ENCODE measurements at places on chromosomes 1 and 21.

- DNase-seq = no peak
These were observed 62.1 kb downstream of the SNX7 start for GRCh38 chr1:98723574-98723973.

GRCh38 chr1:147834181-147834580, 68.4 kb upstream of the GJA8 start:
- no peak for DNase-seq

GRCh38 chr1:211484755-211485479, 7.0 kb downstream of the RD3 start:
- DNase-seq = no peak

DNA sequence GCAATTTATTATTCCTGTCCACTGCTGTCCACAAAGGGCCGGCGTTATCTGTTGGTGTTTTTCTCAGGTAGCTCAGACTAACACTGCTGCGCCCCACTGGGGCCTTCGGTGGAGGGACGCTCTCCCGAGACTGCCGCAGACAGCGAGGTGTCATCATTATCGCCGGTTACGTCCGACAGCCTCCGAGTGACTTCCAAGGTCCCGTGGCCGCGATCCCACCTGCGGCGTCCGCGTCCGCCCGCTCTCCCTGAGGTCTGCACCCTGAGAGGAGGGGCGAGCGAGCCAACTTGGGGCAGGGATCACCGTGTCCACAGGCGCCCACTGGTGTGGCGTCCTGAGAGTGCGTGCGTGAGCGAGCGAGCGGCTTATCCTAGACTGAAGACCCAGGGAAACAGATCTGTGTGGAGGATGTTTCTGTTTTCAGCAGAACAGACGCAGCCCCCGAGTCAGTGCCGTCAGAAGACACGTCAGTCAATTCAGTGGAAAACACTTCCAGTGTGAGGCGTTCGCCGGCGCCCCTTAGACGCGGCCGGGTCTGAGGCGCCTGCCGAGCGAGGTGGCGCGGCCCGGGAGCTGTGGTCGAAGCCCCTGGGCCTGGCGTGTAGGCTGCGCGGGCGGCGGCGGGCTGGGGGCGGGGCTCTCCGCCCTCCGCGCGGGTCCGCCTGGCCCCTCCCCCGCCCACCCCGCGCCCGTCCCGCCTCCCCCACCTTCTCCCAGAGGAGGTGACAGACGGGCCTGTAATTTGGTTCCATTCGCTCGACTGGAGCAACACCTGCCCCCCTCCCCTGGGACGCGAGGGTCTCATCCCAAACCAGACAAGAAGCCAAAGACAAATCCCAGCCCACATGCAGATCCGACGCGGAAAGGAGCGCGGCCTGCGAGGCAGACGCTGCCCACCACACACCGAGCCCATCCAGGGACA, 12.6 kb downstream of the NHLH2 start:
- no peak for DNase-seq

- no peak for DNase-seq
These were observed 83.4 kb downstream of the MAB21L3 start for GRCh38 chr1:116194568-116194967.

- DNase-seq = no peak
These were observed 15.9 kb downstream of the TNFRSF25 start for GRCh38 chr1:6450005-6450450.

- no peak for DNase-seq
These were observed 8.3 kb downstream of the AHCTF1 start for GRCh38 chr1:246923482-246923881.

GRCh38 chr1:201126832-201127754, at the start of gene ASCL5:
Gene ASCL5 (minus strand): TSS chr1:201127184. CDS start chr1:201115372, 11,812 bp downstream.
- no peak for DNase-seq

DNA sequence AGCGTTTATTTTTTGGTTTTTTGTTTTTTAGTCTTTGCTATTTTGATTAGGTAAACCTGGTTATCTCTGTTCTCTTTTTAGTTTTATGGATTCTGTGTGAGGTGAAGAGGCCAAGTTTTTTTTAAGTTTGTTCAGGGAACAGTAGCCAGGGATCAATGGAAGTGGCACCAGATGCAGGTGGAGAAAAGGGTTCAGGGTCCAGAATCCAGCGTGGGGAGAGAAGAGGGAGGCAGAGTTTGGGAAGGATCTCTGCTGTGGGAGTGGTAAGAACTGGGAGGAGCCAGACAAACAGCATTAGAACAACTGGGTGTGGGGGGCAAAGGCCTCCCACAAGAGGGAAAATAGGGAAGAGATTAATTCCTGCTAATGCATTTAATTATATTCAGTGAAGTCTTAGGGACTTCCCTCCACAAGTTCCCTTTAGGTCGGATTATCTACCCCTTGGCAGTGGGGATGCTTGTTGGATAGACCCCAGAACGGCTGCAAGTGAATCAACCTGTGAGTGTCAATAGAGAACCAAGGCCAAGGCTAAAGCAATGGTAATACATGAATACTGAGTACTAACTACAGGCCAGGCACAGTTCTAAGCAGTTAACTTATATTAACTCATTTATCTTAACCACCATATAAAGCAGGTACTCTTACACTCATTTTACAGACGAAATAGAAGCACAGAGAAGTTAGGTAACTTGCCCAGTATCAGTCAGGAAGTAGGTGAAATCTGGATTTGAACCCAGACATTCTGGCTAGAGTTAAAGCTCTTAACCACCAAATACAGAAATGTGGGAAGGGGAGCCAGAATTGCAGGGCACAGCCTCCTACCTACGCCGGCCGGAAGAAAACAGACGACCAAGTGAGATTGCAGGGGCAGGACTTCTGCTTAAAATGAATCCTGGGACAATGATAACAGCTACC, 498 bp downstream of the GNAT2 start:
- DNase-seq = no peak

DNA sequence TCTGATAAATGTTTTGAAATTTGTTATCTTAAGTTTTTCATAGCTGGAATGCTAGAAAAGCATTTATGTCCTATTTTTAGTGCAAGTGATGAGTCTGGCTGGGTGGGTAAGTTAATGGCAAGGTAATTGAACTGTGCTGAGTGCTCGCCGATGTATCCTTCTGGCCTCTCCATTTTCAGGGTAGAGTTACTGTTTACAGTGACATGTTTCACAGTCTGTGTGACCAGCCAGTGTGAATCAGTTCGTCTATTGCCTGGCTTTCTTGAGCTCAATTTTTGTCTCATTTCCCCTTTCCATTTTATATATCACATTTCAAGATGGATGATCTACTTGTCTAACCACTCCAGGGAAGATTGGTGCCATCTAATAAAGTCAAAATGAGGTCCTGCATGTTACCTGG, 44.1 kb downstream of the ITSN1 start:
- no peak for DNase-seq

DNA sequence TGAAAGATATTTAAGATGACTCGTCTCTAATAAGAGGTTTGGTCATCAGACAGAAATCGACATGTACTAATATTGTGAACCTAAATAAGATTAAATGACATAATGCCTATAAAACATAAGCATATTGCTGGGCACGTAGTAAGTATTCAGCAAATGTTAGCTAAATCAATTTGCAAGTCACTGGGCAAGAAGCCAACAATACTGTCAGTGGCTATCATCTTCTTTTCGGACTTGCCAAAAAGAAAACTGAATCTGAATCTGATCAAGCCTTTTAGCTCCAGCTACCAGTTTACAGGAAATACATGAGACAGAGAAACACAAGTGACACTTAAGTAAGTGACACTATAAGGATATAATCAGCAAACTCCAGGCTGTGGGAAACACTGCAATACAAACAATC, 46.0 kb downstream of the RPL5 start:
- no peak for DNase-seq

- no peak for DNase-seq
These were observed 7.0 kb downstream of the OLFML2B start for GRCh38 chr1:162016631-162017030.

- peak; percentile 22 for DNase-seq
These were observed 3.1 kb downstream of the C1orf162 start for GRCh38 chr1:111476761-111477309.

DNA sequence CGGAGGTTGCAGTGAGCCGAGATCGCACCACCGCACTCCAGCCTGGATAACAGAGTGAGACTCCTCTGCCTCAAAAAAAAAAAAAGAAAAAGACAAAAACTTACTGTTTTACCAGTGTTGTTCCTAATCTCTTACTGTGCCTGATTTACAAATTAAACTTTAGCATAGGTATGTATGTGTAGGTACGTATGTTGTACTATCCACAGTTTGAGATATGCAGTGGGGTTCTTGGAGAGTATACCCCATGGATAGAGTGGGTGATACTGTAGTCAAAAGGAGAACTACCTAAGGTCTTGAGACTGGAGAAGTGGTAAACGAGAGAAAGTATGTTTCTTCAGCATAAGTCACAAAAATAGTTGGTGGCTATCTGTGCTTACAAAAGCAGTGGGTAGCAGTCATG, 38.6 kb downstream of the RNF11 start:
- no peak for DNase-seq

- DNase-seq = no peak
These were observed 10.1 kb downstream of the CFAP45 start for GRCh38 chr1:159889821-159890252.

DNA sequence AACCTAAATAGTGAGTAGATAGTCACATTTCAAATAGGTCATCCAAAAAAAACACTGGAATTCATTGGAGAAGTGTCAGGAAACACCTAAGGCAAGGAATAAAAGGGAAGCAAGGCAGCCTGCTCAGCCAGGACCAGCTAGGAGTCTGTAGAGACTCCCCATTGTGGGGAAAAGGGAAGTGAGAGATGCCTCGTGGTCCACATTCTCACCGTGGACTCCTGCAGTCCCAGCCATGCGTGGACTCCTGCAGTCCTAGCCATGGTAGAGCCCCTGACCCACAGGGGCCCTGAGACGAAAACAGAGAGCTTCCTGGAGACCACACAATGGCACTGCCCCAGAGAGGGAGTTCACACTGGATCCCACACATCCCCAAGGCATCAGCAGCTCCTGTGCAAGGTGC, 97.5 kb downstream of the LRIG2 start:
- DNase-seq = no peak

- DNase-seq = no peak
These were observed 79.6 kb downstream of the SASS6 start for GRCh38 chr1:100053119-100053518.

GRCh38 chr1:224205438-224205840, 22.4 kb downstream of the DEGS1 start:
- DNase-seq = peak; percentile 30

GRCh38 chr1:180926164-180926981, 13.7 kb downstream of the KIAA1614 start:
- no peak for DNase-seq

- no peak for DNase-seq
These were observed 34.9 kb downstream of the SYF2 start for GRCh38 chr1:25197235-25197975.

- no peak for DNase-seq
These were observed 53.5 kb upstream of the CTTNBP2NL start for GRCh38 chr1:112342558-112342957.

DNA sequence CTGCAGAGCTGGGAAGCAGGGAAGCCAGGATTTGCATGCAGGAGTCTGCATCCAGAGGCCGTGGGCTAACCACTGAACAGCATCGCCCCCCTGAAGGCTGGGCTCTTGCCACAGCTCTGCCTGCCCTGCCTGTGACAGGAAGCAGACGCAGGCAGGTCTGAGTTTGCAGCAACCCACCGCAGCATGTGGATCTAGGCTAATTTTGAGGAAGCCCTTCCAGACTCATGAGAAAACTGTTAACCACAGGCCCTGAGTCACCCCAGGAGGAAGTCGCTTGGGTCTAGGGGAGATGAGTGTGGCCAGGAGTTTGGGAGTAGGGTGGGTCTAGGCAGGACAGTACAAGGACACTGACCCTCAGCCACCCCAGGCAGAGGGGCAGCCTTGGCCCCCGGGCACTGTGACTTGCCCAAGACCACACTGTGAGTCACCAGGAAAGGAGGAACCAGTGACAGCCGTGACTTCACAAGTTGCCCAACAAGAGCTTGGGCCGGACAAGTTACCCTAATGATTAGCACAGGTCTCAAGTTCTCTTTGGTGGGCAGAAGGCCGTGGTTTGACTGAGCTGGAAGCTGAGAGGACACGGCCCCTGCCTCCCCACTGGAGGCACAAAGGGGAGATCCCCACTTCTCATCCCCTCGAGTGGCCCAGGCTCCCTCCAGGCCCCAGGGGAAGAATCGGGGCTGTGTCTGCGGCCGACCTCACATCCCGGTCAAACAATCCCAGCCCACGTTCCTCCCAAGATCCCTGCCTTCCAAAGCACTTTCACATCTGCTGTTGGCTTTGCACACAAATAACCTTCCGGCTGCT, 826 bp downstream of the LAPTM5 start:
- peak; percentile 60 for DNase-seq

DNA sequence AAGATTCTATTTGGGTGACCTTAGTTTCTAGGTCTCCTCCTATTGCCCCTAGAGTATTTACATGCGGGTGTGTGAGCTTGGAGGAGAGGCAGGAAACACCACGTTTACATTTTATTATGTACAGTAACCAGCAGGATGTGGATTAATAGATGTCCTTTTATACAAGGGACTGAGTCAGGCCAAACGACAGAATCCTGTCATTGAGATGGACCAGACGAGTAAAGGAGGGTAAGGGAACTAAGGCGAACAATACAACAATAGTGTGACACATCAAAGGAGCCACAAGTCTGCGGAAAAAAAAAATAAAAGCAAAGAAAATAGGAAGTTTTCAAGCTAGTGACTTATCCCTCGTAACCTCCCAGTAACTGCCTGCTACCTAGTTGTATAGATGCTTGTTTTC, 151.1 kb downstream of the GABPA start:
- DNase-seq = no peak

- DNase-seq = no peak
These were observed 125.4 kb downstream of the CASZ1 start for GRCh38 chr1:10671090-10671489.

DNA sequence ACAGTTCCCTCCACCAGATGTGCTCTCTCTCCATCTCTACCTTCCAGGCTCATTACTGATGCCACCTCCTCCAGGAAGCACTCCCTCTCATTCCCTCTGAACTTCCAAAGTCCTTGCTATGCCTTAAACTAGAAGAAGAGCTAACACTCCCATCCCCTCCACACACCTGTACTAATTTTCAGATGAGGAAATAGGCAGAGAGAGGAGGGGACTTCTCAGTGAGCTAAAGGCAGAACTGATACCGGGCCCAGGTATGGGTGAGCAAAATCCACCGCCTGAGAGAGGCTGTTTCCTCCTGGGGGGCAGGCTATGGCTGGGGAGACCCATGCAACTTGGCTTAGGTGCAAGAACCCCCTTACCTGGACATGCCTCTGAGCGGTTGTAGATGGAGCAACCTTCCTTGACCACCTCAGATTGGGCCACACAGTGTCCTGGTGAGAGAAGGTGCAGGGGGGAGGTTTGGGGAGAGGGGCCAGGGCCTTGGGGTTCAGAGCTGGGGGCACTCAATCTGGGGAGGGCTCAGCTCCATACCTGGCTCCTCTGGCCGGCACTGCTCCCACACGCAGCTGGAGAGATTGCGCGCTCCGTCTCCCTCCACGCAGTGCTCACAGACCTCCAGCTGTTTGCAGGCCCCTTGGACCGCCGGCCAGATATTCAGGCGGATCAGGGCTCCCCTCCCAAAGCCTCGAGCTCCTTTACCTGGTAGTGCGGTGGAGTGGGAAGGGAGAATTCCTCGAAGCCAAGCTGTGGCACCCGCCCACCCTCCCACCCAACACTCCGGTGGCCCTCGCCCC, 967 bp downstream of the CD164L2 start:
- no peak for DNase-seq

- no peak for DNase-seq
These were observed 80.4 kb upstream of the SPATA6 start for GRCh38 chr1:48552420-48552819.

GRCh38 chr21:42556960-42557359, 43.3 kb downstream of the SLC37A1 start:
- no peak for DNase-seq
